ENCODE measurements at places on chromosomes 1 and 21. TPM values are rescaled to one million over a fixed set of nuclear protein-coding genes. Genes with fewer than 3 reads are reported as not detected.

GRCh38 chr1:73593804-73594203, 604.2 kb downstream of the LRRIQ3 start:
- no peaks in the 10 kb centered on the region for H3K36me3 ChIP-seq
- H3K4me3 ChIP-seq, result no peak overlapping the region
- H3K4me1 ChIP-seq, result no peaks in the 10 kb centered on the region
- H3K27ac ChIP-seq, result no peak overlapping the region
- no peak for DNase-seq

- H3K27ac ChIP-seq, result no peak overlapping the region
- H3K4me1 ChIP-seq, result no peaks in the 10 kb centered on the region
- H3K4me3 ChIP-seq, result no peak overlapping the region
Observed at GRCh38 chr21:30463713-30464112, 16.5 kb downstream of the KRTAP19-1 start.

The DMBX1 gene
- total RNA-seq, result not detected

- peak overlapping the region; percentile 80 for H3K27ac ChIP-seq
- peaks cover 42% of the 10 kb centered on the region for H3K4me1 ChIP-seq
- DNase-seq, result no peak
- H3K27me3 ChIP-seq, result no peaks in the 10 kb centered on the region
- no peaks in the 10 kb centered on the region for H3K36me3 ChIP-seq
- H3K4me3 ChIP-seq, result no peak overlapping the region
Observed at GRCh38 chr1:41913014-41913413, 5.7 kb downstream of the HIVEP3 start.

DNA sequence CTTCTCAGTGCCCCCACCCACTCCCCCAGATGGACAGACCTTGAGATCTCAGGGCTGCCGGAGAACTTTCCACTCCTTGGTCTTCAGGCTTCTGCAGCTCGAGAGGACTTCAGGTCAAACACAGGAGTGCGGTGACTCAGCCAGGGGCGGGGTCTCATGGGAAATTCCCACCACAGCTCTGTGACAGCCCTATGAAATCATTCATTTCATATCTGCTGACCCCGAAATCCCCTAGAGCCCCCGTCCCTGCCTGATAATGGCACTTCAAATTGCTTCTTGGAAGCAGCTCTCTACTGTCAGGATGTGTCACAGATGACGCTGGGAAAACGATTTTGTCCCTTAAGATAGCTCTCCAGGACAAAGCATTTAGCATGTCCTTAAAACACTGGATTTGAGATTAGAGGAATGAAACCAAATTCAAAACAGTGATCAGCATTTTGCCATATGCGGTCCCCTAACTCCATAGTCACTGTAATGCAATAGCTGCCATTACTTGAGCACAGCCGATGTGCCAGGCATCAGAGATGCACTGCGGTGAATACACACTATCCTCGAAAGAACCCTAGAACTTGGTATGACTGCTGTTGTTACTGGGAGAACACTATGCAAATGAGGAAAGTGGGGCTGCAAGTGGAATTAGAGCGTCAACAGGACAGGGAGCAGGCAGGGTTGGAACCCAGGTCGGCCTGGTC, at the start of gene TNFRSF9:
Gene TNFRSF9 (minus strand): TSS at position 95 of the 692 bp plus-strand sequence. CDS start 845 bp downstream, outside the sequence.
- DNase-seq, result peak; percentile 83
- no peak within 1 kb of the TSS for H3K27ac ChIP-seq
- no peaks in the 10 kb centered on the region for H3K27me3 ChIP-seq
- peaks cover 26% of the 10 kb centered on the region for H3K4me1 ChIP-seq

- DNase-seq, result no peak
- H3K27me3 ChIP-seq, result no peaks in the 10 kb centered on the region
- H3K4me1 ChIP-seq, result no peaks in the 10 kb centered on the region
- no peaks in the 10 kb centered on the region for H3K36me3 ChIP-seq
Observed at GRCh38 chr1:76571248-76571647, 296.0 kb upstream of the ST6GALNAC5 start.

- H3K4me1 ChIP-seq, result no peaks in the 10 kb centered on the region
- H3K27ac ChIP-seq, result no peak overlapping the region
- H3K4me3 ChIP-seq, result no peak overlapping the region
- no peak for DNase-seq
- H3K27me3 ChIP-seq, result no peaks in the 10 kb centered on the region
Observed at GRCh38 chr1:14845851-14846250, 247.4 kb downstream of the KAZN start.

The MAP3K6 gene
- total RNA-seq, result 15.1 TPM

DNA sequence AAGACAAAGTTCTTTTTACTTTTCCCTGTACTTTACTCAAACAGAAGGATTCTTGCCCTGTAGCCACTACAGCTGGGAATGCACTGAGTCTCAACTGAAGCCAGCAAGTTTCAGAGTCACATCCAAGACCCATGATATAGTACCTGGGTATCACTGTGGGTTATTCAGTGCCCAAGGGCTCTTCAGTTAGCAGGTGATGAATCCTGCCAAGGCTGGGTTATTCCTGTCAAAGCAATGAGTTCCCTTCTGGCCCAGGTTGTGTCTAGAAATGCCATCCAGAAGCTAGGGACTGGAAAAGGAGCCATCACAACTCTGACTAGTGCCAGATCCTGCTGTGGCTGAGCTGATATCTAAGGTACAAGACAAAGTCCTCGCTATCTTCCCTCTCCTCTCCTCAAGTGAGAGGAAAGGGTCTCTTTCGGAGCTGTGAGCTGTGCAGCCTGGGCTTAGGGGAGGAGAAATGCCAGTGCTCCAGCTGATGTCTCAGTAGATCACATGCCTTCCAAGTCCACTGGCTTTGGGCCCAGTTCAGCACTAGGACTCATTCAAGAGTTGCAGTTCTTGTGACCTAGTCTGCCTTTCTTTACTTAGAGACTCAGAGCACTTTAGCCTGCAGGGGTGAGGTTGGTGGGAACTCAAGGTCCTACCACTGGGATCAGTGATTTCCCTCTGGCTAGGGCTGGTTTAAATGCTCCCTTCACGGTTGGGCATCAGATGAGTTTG, 369.4 kb downstream of the TBX15 start:
- no peaks in the 10 kb centered on the region for H3K27me3 ChIP-seq
- H3K4me3 ChIP-seq, result no peak overlapping the region
- no peaks in the 10 kb centered on the region for H3K36me3 ChIP-seq
- H3K27ac ChIP-seq, result no peak overlapping the region
- no peak for DNase-seq

All from natural killer cell (primary cell).